ENCODE measurements at places on chromosomes 5 and 9.

- DNase-seq = no peak
Observed at GRCh38 chr9:124453586-124454191, 3.4 kb downstream of the ADGRD2 start.

DNA sequence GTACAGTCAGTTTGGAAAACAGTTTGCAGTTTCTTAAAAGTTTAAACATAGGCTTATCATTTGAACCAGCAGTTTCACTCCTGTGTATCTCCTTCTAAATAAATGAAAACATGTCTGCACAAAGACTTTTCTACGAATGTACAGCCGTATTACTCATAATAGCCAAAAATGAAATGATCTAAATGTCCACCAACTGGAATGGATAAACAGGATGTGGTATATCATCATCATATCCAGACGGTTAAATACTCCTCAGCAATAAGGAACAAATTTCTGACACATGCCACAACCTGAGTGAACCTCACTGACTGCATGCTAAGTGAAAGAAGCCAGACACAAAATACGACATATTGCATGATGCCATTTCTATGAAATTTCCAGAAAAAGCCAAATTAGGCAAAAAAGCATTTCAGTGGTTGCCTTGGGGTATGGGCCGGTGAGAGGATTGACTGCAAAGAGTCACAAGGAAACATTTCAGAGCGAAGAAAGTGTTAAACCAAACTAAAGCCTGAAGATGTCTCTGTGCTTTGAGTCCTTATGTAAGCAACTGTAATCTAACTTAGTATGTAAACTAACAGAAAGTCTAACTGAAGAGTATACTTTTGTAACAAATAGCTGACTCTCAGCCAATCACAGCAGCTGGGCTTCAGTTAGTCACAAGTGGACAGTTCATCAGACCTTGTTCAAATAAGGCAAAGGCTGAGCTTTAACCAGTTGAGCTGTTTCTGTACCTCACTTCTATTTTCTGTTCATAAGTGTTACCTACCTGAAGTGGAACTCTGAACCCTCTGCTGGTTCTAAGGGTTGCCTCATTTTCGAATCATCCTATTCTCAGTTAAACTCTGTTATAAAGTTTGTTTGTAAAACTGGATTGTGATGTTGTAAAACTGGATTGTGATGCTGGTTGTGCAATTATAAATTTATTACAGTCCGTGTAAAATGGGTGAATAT lies 65.2 kb downstream of the TRIO start:
- no peak for DNase-seq

GRCh38 chr9:97873882-97874281 lies 20.9 kb downstream of the FOXE1 start:
- DNase-seq = no peak

GRCh38 chr9:128091144-128091543 lies 23.1 kb downstream of the SLC25A25 start:
- no peak for DNase-seq

DNA sequence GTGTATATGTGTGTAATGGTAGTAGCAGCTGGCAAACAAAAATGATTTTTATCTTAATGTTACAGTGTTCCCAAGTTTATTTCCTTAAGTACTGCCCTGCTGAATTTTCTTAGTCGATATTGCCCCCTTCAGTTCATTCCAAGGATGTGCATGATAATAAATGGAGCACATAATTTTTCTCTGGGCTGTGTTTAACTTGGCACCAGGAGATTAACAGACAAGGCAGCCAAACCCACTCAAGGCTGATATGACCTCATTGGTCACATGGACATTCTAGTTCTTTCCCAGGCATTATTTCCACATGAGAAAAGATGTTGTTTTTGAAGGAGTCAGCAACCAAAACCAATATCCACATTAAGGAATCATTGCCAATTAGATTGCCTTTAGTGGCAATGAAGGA lies 61.8 kb downstream of the COX7C start:
- no peak for DNase-seq

- no peak for DNase-seq
Observed at GRCh38 chr5:139838381-139839197, 43.0 kb downstream of the PSD2 start.

DNA sequence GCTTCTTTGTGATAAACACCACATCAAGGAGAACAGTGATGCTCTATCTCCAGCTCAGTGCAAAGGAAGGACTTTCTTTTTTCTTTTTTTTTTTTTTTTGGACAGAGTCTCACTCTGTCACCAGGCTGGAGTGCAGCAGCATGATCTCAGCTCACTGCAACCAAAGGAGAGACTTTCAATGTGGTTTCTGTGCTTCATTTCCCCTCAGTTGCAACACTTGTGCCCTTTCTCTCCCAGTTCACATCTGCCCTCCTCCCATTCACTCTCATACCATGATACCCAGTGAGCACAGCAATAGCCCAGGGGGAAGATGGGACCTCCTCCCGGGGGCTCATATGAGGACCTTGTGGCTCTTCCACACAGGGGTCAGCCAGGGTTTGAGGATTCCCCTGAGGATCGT lies 110.0 kb downstream of the MTRR start:
- no peak for DNase-seq

DNA sequence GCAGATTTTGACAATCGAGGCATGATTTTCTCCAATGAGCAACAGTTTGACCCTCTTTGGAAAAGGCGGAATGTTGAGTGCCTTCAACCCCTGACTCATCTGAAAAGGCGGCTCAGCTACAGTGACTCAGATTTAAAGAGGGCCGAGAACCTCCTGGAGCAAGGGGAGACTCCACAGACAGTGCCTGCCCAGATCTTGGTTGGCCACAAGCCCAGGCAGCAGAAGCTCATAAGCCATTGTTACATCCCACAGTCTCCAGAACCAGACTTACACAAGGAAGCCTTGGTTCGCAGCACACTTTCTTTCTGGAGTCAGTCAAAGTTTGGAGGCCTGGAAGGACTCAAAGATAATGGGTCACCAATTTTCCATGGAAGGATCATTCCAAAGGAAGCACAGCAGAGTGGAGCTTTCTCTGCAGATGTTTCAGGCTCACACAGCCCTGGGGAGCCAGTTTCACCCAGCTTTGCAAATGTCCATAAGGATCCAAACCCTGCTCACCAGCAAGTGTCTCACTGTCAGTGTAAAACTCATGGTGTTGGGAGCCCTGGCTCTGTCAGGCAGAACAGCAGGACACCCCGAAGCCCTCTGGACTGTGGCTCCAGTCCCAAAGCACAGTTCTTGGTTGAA lies 13.6 kb downstream of the PTPDC1 start:
- no peak for DNase-seq

- no peak for DNase-seq
Observed at GRCh38 chr5:4027088-4027734, 431.6 kb downstream of the IRX1 start.

GRCh38 chr5:151024440-151025249 lies 4.3 kb downstream of the GPX3 start:
- DNase-seq = no peak

- DNase-seq = no peak
Observed at GRCh38 chr9:135229701-135230385, 142.4 kb downstream of the OLFM1 start.

- no peak for DNase-seq
Observed at GRCh38 chr9:19445452-19445851, 36.6 kb downstream of the ACER2 start.

GRCh38 chr9:110015759-110016158 lies 192.2 kb downstream of the C9orf152 start:
- peak; percentile 29 for DNase-seq

DNA sequence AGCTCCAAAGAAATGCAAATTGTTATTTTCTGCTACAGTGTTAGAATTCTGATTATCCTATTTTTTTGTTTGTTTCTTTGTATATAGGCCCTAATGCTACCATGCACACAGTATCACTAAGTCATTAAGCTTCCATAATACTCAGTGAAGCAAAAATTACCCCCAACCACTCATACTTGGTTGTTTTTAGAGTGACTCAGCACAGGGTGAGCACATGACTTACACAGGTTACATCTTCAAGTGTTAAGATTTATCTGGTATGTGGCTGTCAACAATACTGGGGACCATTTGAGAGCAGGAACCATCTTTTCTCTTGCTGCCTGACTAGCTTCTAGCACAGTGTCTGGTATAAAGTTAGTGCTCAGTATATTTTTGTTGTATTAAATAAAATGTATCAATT lies 255.8 kb upstream of the SLC24A2 start:
- no peak for DNase-seq

DNA sequence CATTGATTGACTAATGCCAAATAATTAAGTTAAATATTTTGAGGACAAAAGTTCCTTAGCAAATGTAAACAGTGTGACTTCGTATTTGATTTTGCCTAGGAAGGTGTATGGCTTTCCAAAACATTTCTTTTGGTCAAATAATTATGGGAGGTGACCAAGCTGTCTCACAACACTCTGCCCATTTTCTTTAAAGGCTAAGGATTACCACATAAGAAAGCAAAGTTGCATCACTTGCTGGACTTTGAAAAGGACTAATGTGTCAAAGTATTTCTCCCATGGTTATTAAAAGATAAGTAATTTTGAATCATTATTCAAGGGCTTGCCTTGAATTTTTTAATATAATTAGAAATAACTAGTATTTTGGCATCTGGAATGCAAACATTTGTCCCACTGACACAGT lies 74.7 kb downstream of the HAPLN1 start:
- no peak for DNase-seq

DNA sequence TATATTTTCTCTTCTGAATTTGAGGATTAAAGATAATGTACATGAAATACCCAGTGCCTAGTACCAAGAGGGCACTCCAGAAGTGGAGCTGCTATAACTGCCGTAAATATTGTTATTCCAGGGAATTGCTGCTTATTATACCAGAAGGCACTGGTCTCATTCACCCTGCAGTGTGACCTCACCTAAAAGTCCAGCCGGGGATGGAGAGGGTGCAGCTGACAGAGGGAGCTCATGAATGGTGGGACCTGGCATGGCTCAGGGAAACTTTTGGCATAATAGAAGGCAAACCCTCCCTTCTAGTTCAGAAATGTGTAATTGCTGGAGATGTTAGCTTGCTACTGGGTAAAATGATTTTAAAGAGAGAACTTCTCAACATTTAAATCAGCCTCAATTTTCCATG lies 108.5 kb downstream of the MVB12B start:
- no peak for DNase-seq

GRCh38 chr9:36560771-36561170 lies 11.9 kb upstream of the MELK start:
- DNase-seq = no peak

DNA sequence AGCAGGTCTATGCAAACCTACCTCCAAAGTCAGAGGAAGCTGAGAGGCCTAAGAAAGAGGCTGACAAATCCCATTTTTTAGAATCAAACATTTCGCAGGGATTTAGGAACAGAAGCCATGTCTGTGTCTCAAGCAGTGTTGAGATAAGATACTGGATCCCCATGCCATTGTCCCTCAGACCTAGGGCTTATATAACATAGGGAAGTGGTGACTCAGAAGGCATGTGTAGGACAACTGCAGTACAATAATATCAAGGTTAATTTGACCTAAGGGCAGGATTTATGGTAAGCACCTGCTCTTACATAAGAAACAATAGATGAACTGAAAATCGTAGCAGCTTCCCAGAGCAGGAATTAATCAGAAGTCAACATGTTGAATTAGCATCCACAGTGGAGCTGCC lies 459.4 kb downstream of the ANXA1 start:
- DNase-seq = no peak

- no peak for DNase-seq
Observed at GRCh38 chr5:34486849-34487158, 169.3 kb upstream of the RAI14 start.

GRCh38 chr5:139872052-139872766 lies 76.6 kb downstream of the PSD2 start:
- DNase-seq = no peak

DNA sequence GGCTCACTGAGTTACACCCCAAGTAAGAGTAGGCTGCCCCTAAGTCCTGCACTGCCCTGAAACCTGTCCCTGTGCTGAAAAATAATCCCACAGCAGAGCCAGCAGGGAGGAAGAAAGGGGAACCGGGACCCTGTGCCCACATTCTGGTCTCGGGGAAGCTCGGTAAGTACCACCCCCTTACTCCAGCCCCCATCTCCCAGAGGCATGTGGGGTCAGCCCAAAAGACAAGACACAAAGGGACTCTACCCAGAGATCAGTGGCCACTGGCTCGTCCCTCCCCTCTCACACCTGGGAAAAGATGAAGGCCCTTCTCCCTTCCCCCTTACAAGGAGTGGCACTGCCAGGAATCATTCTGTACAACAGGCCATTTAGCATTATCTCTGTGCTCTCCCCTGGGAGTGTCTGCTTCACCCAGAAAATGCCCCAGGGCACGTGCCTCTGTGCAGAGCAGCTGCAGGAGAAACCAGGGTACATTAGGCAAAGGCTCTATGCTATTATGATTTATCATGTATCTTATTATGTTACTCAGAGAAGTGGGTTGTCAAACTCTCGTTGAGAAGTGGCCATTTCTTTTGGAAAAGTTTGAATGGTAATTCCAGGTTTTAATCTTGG lies 71.3 kb downstream of the NDFIP1 start:
- no peak for DNase-seq

GRCh38 chr9:28092981-28093936 lies 520.0 kb upstream of the C9orf72 start:
- DNase-seq = no peak

- no peak for DNase-seq
Observed at GRCh38 chr5:1495525-1495897, 28.2 kb downstream of the LPCAT1 start.

- peak; percentile 5 for DNase-seq
Observed at GRCh38 chr5:102295534-102296177, 428 bp downstream of the SLCO4C1 start.

- no peak for DNase-seq
Observed at GRCh38 chr5:100706776-100707175, 171.6 kb downstream of the FAM174A start.

GRCh38 chr9:131167146-131167692 lies 41.8 kb downstream of the NUP214 start:
- no peak for DNase-seq

- DNase-seq = peak; percentile 52
Observed at GRCh38 chr9:35035851-35036701, 36.3 kb downstream of the VCP start.

DNA sequence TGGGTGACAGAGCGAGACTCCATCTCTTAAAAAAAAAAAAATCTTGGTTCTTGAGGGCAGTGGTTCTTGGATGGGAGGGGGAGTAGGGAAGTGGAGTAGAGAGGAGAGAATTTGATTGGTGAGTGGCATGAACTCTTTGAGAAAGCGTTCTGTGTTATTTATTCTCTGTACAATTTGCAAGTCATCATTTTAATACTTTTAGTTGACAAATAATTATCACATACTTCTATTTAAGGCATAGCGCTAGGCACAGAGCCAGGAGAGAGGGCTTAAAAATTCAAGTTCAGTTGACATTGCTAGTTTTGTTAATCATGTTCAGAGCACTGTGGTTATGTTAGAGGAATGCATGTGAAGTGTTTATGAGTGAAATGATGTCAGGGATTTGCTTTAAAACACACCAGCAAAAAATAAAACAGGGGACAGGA lies 24.6 kb downstream of the HSDL2 start:
- DNase-seq = no peak

DNA sequence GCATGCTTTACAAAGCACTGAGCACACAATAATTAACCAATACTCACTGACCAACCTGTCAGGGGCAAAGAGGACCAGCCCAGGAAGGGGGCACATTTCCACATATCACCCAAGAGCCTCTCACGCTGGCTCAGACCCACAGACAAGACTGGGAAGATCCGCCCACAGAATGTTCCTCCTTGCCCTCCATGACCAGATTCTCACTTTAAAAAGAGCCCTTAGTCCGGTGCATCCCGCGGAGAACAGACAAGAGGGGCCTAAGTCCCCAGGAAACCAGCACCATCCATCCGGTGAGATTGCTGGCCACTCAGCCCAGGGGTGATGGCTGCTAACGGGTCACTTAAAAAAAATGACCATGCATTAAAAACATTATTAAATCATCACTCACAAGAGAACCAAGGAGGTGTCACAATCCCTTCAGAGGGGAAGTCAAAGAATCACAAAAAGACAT lies 32.9 kb downstream of the SEMA4D start:
- no peak for DNase-seq

Measured in activated T-cell treated with anti-CD3 and anti-CD28 coated beads, Interleukin-2, amount 50 U/mL, for 72 hours (primary cell).